ENCODE measurements at places on chromosomes 2 and 18. TPM values are rescaled to one million over a fixed set of nuclear protein-coding genes. Genes with fewer than 3 reads are reported as not detected.

FAM124B gene
- total RNA-seq: 48.8 TPM

GRCh38 chr18:50633992-50634391 lies 74.1 kb downstream of the MAPK4 start:
- no peak for DNase-seq

- DNase-seq: no peak
Observed at GRCh38 chr2:240128608-240129145, 7.4 kb downstream of the COPS9 start.

GRCh38 chr2:133097666-133098065 lies 427.7 kb upstream of the LYPD1 start:
- no peak for DNase-seq

PMAIP1 gene
- total RNA-seq: 20.9 TPM

DNA sequence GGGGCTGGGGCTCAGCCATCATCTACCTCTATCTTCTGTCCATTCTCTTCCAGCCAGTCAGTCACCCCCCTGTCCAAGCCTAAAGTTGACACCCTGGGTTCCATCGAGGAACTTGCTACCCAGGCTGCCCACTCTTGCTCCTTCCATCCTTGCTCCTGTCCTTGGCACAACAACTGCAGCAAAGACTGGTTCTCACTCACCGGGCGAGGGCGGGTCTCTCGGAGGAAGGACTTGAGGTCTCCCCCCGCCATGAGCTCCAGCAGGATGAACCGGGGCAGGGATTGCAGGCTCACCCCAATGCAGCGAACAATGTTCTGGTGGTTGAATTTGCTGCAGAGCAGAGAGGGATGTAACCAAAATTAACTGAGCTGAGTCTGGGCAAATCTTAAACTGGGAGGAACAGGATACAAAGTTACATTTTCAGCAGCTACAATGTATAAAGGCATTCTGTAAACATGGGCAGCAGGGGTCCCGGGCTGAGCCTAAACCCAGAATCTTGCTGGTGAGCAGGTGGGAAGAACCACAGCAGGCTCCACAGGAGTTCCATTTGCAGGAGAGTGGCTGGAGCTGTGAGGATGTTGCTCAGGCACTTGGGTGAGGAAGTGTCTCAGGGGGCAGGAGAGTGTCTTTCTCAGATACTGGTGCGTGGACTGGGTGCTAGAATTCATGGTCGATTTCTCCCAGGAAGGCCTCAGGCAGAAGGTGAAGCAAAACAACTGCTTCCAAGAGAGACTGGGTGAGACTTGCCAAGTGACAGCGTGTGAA lies 105.5 kb downstream of the CLIP4 start:
- no peak for DNase-seq

- no peak for DNase-seq
Observed at GRCh38 chr2:222398446-222398885, 25.9 kb upstream of the SGPP2 start.

- no peak for DNase-seq
Observed at GRCh38 chr2:159029936-159030335, 61.5 kb downstream of the TANC1 start.

DNA sequence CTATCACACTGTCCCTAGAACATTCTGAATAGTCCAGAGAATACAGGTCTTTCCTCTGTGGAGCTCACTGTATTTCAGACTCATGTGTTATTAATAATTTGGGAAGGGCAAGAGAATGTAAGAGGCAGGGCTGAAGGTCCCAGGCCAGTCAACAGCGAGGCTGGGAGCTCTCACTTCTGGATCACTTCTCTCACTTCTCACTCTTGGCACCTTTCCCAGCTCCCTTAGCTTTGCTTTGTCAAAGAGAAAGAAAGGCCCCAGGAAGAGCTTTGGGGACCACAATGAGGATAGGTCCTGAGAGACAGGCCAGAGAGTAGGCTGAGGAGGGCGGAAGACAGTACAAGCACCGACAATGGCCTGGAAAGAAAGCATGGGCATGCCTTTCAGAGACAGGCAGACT lies 11.2 kb downstream of the EFR3B start:
- no peak for DNase-seq

GRCh38 chr18:59649591-59649990 lies 47.6 kb downstream of the CCBE1 start:
- DNase-seq: no peak

SULT1C4 gene
- total RNA-seq: 114 TPM

GRCh38 chr2:146572598-146572997 lies 1272.2 kb upstream of the ACVR2A start:
- DNase-seq: no peak

RPS27A gene
- 550 TPM for total RNA-seq

DNA sequence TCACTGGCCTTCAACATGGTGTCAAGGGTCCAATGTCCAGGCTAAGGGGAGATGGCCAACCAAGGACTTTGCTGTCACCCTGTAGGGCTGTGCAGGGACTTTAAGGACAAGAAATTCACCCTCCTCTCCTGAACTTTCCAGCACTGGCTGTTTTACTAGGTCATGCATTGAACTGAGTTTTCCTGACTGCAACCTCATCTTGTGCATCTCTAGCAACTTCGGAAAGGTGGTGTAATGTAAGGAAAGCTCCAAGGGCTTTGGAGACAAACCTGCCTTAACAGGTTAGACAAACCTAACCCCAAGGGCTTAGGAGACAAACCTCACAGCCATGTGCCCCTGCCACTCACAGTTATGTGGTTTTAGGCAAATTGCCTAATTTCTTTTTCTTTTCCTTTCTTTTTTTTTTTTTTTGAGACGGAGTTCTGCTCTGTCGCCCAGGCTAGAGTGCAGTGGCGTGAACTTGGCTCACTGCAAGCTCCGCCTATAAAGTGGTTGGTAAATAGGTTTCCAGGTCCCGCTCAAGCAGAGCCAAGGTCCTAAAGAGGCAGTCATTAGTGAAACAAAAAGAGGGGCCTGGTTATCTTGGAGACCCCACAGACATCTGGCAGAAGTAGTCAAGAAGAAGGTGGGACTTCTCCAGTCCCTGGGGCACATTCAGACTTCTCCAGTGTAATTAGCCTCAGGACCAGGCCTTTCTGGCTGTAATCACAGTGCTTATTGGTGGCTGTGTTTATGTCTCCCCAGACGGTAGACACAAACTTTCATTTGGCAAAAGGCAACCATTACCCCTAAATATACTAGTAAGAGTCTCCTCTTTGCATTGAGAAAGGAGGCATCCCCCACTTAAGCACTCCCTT lies 37.6 kb upstream of the PMAIP1 start:
- no peak for DNase-seq

- DNase-seq: no peak
Observed at GRCh38 chr2:144115739-144116291, 404.1 kb downstream of the ZEB2 start.

DNA sequence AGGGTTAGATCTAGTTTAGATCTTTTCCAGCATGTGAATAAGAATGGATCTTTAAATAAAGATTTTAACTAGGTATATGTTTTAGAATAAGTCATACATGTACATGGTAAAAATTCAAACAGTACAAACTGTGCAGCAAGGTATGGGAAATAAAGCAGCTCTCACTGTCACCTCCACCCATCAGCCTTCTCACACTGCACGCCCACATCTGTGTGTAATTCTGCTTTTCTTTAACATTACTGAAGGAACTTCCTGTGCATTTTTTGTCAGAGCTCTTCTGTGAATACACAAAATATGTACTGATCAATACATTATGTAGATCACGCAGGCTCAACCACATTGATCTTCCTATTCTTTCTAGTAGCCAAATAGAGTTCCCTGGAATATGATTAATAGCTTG lies 3.4 kb downstream of the CASP8 start:
- DNase-seq: no peak

DNA sequence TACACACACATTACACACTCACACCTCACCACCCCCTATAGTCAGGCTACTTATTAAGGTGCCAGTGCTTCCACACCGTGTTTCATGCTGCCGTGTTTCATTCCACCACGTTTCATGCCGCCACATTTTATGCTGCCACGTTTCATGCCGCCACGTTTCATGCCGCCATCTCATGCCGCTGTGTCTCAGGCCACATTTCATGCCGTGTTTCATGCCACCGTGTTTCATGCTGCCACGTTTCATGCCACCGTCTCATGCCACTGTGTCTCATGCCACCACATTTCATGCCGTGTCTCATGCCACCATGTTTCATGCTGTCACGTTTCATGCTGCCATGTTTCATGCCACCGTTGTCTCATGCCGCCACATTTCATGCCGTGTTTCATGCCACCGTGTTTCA lies 65.1 kb downstream of the MBOAT2 start:
- DNase-seq: no peak

DNA sequence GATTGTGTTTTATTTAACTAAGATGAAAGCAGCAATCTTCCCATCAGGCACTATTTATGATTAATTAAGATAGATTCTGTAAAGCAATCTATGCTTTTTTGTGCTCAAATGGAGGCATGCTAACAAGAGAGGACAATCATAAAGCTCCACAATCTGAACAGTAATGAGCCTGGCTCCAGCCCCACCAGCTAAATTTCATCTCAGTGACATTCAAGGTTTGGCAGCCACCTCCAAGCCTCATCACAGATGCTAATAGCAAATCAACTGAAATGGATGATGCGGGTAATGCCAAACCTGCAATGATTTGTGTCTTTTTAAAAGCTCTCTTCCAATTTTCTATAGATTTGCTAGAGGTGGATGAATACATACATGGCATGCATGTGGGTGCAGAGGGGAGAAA lies 456.6 kb downstream of the TDRD15 start:
- no peak for DNase-seq

DNA sequence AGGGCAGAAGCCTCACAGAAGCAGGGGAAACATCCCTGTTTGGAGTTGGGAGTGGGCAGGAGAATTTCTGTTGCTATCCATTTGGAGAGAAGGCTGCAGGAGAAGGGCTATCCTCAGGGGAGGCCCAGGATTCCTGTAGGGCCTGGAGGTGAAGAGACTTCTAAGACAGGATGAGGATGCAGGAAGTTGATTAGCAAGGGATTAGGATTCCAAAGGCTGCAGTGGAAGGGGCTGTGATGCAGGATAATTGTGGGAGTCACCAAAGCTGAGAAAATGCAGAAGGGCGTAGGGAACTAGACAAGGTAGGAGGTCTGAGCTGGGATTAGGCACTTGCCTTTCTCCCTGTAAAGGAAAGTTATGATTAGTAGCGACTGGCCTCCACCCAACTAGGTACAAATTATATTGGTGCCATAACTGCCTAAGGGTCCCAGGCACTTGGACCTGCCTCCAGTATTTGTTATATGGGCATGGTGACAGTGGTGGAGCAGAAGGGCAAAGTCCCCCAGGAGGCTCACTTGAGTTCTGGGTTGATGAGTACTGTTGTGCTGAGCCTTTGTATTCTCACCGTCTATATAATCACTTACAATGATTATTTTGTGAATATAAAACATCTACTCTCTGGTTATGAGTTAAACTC lies 96.4 kb upstream of the MSTN start:
- no peak for DNase-seq

CD207 gene
- total RNA-seq: under 0.01 TPM

MROH2A gene
- total RNA-seq: not detected

DNA sequence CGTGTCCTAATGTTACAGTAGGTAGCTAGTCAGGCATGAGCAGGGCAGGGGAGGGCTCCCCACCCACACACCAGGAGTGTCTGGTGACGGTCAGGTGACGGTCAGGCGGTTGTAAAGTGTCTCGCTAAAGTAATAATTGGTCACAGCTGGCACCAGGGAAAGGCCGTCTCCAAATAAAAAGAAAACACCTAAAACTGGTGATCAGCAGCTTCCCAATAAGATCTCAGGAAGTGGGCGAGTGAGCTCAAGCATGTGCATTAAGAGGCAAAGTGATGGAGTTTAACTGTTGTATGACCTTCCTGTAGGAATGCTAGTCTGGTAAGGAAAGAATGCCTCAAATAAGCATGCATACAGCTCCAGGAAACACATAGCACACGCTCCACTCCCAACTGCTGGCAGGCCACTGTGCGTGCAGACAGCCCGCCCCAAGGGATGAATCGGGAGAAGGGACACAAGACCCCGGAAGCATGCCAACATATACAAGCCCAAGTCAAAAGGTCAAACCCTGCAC lies 177.1 kb downstream of the RNF144A start:
- no peak for DNase-seq

DNA sequence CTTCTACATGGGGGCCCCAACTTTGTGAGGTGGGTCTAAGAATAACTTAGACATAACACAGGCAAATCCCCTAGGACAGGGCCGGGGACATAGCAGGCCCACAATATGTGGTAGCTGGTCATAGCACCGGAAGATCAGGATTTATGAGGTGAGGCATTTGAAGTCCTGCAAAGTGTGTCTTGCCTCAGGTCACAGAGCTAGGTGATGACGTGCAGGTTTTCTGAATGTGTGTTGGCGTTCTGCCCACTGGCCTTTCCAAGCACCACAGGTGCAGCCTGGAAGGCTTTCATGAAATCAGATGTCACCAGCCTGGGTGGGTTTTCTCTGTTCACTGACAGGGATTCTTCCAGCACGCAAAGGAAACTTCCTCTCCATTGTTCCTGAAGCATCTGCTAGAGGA lies 119.1 kb downstream of the LRATD1 start:
- DNase-seq: no peak

ERMN gene
- not detected for total RNA-seq

CYP1B1 gene
- total RNA-seq: 0.13 TPM

GRCh38 chr2:230496891-230497290 lies 80.9 kb downstream of the SP100 start:
- no peak for DNase-seq

GRCh38 chr2:20615466-20616241 lies 35.2 kb downstream of the HS1BP3 start:
- DNase-seq: peak; percentile 92

DNA sequence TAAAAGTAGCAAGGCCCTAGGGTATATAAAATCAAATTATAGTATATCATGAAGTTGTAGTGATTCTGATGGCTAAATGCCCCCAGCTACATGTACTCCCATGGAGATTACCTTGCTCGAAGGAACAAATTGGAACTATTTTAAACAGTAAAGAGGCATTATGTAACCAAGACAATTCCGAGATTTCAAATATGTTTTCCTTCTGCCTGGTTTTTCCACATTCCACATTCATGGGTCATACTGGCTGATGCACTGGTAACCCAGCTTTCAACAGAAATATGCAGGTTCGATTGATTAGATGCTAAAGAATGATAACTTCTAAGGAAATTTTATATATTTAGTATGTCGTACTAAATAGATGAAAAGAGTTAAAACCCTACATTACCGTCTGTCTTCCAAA lies 62.3 kb upstream of the MGAT4A start:
- no peak for DNase-seq

DNA sequence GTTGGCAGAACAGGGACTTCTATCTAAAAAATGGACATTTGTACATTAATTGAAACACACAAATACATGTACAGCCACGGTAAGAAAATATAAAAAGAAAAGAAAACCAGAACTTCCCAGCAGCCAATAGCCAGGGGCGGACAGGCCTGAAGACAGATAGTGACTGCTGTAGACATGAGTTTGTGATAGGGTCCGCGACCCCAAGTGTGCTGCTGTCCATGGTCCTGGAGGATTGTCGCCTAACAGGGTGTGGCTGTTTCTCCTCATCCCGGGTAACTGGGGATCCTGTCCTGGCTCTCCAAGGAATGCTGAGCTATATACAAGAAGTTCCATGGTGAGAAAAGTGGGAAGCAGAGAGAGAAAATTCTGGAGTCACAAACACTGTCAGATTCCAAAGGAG lies 266.5 kb upstream of the SALL3 start:
- no peak for DNase-seq

MYO5B gene
- total RNA-seq: 0.51 TPM

- no peak for DNase-seq
Observed at GRCh38 chr2:235849489-235849888, 318.7 kb downstream of the GBX2 start.

ALPG gene
- total RNA-seq: not detected

All from dermis microvascular lymphatic vessel endothelial cell (primary cell).